Stimulated activated naive CD8-positive, alpha-beta T cell treated with anti-CD3 and anti-CD28 coated beads, Interleukin-15, Interleukin-2, amounts not matched to agents 100 U/mL and 50 U/mL, for 24 hours (primary cell): ENCODE measurements at places on chromosomes 4 and X.

DNA sequence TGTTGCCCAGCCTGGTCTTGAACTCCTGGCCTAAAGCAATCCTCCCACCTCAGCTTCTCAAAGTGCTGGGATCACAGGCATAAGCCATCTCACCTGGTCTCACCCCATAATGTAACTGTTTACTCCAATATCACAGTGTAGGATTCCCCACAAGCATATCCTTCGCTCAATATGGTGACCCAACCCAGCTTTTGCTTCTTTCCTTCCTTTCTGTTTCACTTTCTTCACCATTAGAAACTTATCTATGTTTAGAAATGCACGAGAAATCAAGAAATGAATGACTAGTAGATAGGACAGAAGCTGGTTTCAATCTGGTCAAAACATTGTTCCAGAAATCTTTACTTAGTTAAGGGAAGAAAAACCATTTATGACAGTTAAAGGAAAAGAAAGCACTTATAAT is 18.9 kb downstream of the TSPAN5 start:
- no peak for DNase-seq

- DNase-seq: peak; percentile 82
These were observed at the start of gene SPIN2B for GRCh38 chrX:57121162-57121755. TSS of gene SPIN2B (minus strand) at chrX:57121548.

DNA sequence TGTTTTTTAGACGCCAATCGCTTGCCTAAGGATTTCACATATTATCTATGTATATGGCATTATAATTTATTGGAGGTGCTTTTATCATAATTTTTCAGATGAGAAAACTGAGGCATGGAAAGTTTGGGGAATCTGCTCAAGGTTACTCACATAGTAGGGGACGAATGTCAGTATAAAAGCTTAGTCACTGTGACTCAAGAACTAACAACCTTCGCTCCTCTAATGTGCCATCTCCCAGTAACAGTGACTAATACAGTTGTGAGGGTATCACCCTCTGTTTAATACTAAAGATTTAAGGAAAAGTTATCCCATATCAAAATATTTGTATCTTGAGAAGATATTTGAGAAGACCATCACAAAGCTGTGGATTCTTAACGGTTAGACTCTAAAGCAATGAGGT is 353.1 kb upstream of the SPOCK3 start:
- DNase-seq: no peak

DNA sequence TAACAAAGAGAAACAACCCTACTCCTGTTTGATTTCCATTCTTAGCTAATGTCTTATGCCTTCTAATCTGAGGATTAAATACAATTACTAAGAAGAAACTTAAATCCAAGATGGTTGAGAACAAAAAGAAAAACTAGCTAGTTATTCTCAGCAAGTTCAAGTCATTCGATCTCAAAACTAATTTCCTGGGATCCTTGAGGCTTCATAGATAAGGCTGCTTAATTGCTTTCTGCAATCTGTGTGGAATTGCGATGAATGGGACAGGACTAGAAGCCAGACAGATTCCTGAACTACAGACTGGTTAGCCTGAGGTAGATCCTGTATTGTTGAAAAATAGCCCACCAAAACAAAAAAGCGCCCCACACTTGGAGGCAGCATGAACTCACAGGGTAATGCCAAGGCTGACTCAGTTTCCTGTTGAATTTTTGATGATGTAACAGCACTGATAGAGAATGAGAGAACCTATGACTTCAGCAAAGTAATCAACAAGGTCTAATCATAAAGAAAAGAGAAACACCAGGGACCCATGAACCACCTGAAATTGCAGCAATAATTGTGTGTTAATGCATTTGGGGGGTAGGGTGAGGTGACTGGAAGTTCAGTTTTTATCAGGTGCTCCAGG is 33.9 kb downstream of the KLHL15 start:
- DNase-seq: no peak

DNA sequence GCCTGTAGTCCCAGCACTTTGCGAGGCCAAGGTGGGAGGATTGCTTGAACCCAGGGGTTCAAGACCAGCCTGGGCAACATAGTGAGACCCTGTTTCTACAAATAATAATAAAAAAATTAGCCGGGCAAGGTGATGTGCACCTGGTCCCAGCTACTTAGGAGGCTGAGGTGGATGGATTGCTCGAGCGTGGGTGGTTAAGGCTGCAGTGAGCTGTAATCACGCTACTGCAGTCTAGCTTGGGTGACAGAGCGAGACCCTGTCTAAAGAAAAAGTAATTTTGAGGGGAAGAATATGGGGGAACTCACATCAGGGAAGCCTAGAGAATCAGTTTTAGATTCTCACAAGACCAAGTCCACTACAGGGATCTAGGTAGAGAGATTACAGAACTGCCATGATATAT is 28.9 kb upstream of the LCORL start:
- DNase-seq: no peak

- no peak for DNase-seq
These were observed 214.4 kb upstream of the KLF3 start for GRCh38 chr4:38449506-38450174.

DNA sequence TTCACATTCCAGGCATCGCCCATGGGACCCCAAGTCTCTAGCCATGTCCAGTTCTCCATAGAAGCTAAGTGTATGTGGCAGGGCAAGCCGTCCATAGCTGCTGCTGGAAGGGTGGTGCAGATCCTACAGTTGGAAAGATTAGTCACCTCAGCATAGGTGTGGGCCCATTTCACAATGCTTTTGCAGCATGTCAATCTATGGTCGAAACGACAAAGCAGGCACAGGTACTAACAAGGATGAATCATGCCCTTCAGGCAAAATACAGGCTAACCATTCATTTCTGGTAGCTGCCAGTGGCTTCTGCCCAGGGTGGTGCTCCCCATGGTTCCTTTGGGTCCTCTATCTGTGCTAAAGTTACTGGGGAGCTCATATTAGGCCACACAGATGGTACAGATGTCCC is 225.2 kb downstream of the ADGRL3 start:
- no peak for DNase-seq

DNA sequence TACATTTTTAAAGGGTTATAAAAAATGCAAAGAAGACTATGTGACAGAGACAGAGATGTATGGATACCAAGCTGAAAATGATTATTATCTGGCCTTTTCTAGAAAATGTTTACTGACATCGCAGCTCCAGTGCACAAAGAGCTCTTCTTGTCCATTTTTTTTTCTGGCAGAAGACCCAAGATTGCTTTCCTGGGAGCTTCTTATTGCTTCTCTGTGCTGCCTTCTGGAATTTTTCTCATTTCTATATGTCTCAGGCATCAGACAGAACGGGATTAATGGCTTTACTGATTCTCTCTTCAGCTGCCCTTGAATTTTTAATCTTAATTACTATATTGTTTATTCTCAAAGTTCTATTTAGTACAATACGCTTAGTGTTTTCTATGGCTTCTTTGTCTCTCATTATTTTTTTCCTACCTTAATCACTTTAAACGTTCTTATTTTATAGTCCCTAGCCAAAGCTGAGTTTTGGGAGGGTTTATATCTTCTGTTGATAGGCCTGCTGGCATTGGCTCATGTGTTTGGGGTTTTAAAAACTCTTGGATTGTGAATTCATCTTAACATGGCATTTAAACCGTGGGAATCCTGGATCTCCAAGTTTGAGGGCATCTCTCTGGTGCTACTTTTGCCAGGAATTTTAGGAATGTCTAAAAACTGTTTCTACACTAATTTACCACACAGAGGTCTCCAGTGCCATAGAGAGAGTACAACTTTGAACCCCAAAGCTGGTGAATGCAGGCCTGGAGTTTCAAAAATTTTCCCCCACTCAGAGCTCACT is 138.9 kb upstream of the LNX1 start:
- no peak for DNase-seq

DNA sequence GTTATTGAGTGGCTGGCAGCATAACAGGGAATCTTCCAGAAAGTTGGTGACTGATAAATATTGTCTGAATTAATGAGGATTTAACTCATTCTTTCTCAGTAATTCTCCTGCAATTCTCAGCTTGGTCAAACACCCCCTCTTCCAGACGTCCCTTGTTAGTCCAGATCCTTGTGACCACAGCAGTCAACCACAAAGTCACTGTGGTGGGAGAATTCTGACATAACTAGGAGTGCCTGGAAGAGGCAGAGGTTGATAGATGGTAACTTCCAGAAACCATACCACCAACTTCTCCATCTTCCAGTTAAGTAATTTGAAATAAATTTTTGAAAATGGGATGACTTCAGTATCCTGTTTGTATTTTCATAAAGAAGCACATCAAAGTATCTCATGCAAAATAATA is 90.1 kb downstream of the CEP44 start:
- DNase-seq: no peak

GRCh38 chr4:40763228-40763716 is 13.5 kb downstream of the NSUN7 start:
- peak; percentile 36 for DNase-seq

- DNase-seq: no peak
These were observed 1520.1 kb downstream of the PCDH18 start for GRCh38 chr4:136012220-136012619.

- DNase-seq: no peak
These were observed 9.7 kb upstream of the ZNF674 start for GRCh38 chrX:46554942-46555341.

- no peak for DNase-seq
These were observed 12.7 kb downstream of the RASSF6 start for GRCh38 chr4:73607375-73608033.

DNA sequence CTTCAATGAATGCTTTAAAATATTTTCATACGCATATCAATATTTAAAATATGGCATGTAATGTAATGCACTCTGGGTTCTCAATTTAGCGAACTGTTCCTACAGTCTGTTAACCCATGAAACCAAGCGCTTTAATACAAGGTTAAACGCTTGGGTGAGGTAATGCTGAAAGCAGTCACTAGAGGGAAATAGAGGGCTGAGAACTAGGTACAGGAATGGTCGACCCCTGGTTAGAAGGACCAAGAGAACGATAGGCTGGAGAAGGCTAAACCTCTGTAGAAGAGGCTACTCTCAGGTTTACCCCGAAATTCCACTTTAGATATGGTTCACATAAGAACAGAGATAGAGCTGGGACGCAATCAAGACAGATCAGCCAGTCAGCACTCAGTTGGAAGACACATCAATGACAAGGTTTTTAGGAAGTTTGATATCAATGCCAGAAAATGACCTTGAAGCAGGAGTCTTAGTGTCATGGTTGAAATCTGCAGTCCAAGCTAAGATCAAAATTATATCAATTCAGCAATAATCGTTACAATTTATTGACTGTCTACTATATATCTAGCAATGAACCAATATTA is 26.9 kb downstream of the ARSJ start:
- DNase-seq: peak; percentile 24

GRCh38 chr4:130703211-130703935 is 1607.4 kb downstream of the C4orf33 start:
- DNase-seq: no peak
